Activated T-cell treated with anti-CD3 and anti-CD28 coated beads, Interleukin-2, amount 50 U/mL, for 4 hours (primary cell): ENCODE measurements at places on chromosomes 2 and 18. TPM values are rescaled to one million over a fixed set of nuclear protein-coding genes. Genes with fewer than 3 reads are reported as not detected.
A peak's percentile ranks its signal among the peaks of the same experiment; 100 is the strongest.

The PAIP2B gene
- 1.1 TPM for total RNA-seq

The RAD51AP2 gene
- not detected for total RNA-seq

The RGPD5 gene
- total RNA-seq, result 42.9 TPM

GRCh38 chr2:136116151-136116812, 1.7 kb downstream of the CXCR4 start:
- peak; percentile 76 for DNase-seq

DNA sequence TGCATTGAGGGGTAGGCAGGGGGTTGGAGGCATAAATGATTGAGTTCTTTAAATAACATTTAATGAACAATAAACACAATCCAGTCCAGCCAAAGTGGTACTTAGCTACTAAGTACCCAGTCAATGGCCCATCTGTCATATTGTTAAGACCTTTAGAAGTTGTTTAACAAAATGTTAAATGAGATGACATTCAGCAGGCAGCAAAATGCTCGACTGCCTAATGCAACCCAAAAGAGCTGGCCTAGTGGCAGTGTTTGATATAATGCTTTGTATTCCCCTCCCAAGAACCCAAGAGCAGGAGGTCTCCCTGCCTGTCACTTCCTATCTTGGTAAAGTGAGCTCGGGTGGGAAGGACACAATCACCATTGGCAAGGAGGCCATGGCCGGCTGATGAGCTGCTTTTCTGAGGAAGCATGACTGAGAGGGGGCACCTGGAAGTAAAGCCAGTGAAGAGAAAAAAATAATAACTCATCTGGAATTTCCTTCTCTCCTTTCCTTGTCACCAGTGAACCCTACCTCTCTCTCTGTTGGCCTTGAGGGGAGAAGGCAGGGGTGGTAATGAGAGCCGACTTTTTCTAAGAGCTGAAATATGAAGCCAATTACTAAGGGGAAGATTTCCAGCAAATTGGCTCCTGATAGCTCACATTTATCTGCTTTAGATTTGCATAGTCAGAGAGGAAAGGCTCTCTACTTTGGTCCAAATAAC, 140.6 kb downstream of the C1D start:
- no peak for DNase-seq

DNA sequence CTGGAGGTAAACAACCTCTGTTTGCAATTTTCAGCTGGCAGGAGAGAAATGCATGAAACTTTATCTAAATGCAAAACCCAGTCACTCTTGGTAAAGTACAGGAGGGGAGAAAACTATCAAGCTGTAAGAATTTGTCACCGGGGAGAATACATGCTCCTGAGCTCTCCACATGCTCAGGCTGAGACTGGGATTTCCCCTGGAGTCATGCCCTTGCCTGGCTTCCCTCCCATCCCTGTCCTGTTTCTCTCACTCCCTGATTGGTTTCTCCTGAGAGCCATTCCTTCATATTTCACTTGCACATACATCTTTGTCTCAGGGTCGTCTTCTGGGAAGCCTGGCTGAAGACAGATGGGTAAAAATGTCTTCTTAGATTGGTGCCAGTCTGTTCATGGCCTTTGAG, 52.9 kb upstream of the SPATS2L start:
- no peak for DNase-seq

DNA sequence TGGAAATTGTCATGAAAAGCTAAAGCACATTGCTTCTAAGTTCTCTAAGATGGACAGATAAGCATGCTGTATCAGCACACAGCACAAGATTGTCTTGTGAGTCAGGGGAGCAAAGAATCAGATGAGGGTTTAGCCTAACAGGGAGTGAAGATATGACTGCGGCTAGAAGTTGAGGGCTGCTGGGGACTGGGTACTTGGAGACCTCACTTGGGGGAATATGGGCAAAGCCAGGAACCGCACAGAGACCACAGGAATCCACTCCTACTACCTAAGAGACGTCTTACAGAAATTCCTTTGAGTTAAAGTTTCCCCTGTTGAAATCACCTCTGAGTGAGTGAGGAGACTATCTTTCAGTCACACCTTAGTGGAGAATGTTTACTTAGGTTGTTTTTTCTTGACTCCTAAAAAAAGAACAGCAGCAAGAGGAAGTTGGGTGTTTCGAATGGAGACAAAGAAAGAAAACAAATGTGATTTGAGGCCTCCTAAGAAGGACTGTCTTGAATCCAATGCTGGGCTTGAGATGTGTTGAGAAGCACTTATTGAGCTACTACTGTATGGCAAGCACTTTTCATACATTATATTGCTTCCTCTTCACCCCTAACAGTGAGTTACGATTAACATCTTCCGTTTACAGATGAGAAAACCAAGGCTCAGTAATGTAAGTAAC, 100.7 kb downstream of the ANKRD44 start:
- peak; percentile 39 for DNase-seq

GRCh38 chr2:166468124-166469024, 25.7 kb downstream of the SCN7A start:
- DNase-seq, result no peak

GRCh38 chr2:225693259-225693658, 293.7 kb downstream of the NYAP2 start:
- no peak for DNase-seq

- DNase-seq, result no peak
Measured at GRCh38 chr18:70068981-70069380, 121.3 kb upstream of the CD226 start.

GRCh38 chr18:5895299-5895875, at the start of gene TMEM200C:
TSS of gene TMEM200C (minus strand) at chr18:5895522. CDS start at chr18:5892063, 3,459 bp downstream.
- DNase-seq, result no peak

- DNase-seq, result no peak
Measured at GRCh38 chr2:64371727-64372126, 82.2 kb upstream of the LGALSL start.

DNA sequence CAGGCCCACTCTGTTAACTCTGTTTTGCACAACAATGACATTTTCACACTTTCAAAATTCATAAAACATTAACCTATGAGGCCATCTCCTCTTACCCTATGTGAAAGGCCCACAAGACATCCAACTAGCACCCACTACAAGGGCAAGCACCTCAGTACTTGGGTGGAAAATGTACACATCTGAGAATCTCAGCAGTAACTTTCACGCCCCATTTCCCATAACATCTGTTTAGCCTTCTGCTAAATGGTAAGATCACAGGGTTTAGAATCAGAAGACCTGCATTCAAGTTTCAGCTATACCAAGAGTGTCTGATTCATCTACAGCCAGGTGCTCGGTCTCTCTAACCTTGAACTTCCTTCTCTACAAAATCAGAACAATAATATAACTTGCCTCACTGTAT, 89.2 kb downstream of the SP100 start:
- no peak for DNase-seq

- DNase-seq, result no peak
Measured at GRCh38 chr2:187405921-187406320, 42.1 kb downstream of the CALCRL start.

GRCh38 chr2:171492664-171493063, 29.6 kb upstream of the CYBRD1 start:
- no peak for DNase-seq

GRCh38 chr2:192390401-192390800, 195.7 kb upstream of the TMEFF2 start:
- no peak for DNase-seq

DNA sequence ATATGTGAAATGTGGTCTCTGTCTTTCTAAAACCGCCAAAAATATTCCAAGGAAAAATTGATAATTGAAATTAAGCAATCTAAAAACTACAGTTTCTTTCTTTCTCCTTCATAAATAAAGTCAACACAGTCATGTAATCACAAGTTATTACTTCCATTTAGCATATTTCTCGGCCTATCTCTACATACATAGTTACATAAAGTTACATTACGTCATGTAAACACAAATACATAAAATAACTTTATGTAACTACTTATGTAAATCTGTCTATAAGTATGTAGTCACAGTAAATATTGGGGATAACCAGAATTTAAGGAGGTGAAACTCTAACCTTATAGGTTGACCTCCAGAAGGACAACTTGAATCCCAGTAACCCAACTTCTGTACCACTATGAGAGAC, 48.5 kb upstream of the PID1 start:
- no peak for DNase-seq

GRCh38 chr2:82994151-82994550, 1464.9 kb downstream of the SUCLG1 start:
- no peak for DNase-seq
